ENCODE measurements at places on chromosomes 1 and 21.

GRCh38 chr1:179921981-179922872 is 32.4 kb upstream of the CEP350 start:
- no peak for DNase-seq

- DNase-seq = no peak
These were observed 299.7 kb downstream of the GRIK1 start for GRCh38 chr21:29640080-29640508.

DNA sequence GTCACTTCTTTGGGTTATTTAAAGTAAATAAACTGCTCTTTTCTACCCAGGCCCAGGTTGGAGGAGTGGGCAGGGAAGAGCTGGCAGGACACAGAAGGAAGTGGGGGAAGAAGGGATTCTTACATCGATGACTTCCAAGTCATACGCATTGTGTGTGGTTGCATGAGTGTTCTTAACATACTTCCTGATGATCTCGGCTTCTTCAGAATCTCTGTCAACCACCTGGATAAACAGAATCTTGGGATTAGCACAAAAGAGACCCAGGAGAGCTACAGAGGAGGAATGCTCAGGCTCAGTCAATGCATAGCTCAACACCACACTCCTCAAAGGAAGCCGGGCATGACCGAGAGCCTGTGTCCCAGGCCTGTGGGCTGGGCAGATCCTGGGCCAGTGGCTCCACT is 42.1 kb downstream of the PARP1 start:
- DNase-seq = no peak

- no peak for DNase-seq
These were observed 157.7 kb downstream of the PIK3R3 start for GRCh38 chr1:45974541-45975269.

DNA sequence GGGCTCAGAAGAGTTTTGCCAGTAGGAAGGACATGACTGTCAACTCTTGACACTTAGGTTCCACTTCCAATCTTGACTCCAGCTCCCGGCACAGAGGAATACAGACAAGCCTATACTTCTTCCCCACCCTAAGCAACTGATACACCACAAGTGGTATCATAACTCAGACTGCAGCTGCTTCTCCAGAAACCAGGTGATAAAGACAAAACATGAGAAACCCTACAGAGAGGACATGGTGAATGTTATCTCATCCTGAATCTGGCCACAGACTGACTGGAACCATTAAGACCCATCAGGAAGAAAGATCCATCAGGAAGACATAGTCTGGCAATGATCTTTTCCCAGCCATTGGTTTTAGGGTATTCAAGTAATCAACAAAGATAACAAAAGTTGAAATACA is 13.8 kb downstream of the PAXBP1 start:
- DNase-seq = no peak

DNA sequence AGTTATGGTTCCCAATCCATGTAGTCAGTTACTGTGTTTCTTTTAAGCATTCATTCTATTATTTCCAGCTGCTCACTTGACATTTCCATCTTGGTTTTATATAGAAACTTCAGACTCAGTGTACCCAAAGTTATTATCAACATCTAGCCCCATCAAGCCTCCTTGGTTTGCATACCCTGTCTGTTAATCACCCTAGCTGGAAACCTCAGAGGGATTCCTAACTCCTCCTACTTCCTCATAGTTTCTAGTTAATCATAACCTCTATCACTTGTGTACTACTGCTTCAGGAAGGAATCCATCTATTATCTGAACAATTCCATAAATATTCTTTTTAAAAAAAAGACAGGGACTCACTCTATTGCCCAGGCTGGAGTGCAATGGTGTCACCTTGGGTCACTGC is 293.3 kb downstream of the SDCCAG8 start:
- DNase-seq = no peak

DNA sequence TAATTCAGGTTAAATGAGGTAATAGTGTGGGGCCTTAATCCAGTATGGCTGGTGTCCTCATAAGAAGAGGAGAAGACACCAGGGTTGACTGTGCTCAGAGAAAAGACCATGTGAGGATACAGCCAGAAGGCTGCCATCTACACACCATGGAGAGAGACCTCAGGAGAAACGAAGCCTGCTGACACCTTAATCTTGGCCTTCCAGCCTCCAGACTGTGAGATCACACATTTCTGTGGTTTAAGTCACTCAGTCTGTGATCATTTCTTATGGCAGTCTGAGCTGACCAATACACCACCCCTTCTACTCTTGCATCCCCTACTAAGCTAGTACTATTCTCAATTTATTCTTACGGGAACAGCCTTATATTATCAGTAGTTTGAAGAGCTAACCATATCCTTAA is 310.0 kb downstream of the ZP4 start:
- DNase-seq = no peak

- no peak for DNase-seq
These were observed 69.0 kb downstream of the PTGER3 start for GRCh38 chr1:70978623-70979022.

DNA sequence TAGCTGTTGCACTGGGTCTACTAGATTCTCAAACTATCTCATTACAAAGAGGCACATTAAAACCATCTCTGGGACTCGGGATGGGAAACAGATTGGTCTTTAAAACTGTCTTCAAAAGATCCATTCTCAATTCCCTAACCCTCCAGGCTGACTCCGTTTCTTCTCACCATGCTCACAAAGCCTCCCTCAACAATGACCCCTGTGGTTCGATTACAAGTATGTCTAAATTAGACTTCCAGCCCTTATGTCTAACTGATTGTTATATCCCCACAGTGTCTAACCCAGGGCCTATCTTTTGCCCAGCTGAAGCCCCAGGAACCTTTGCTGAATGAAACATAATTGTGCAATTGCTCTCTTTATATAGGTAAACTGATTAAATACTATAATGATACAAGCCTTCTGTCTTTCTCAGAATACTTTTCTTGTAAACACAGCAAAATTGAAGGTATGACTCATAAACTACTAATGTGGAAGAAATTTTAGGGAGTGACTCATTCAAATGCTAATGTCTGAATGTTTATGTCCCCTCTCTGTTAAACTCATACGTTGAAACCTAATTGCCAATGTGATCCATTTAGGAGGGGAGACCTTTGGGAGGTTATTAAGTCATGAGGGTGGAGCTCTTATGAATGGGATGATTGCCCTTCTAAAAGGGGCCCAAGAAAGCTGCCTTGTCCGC is 65.6 kb upstream of the DAB1 start:
- DNase-seq = no peak

DNA sequence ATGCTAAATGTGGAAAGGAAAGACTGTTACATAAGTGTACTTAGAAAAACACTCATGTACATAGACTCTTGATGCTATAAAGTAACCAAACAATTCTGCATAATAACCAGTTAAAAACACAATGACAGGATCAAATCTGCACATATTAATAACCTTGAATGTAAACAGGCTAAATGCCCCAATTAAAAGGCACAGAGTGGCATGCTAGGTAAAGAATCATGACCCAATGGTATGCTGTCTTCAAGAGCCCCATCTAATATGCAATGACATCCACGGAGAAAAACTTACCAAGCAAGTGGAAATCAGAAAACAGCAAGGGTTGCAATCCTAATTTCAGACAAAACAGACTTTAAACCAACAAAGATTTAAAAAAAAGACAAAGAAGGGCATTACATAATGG is 644.8 kb upstream of the PKN2 start:
- DNase-seq = no peak

DNA sequence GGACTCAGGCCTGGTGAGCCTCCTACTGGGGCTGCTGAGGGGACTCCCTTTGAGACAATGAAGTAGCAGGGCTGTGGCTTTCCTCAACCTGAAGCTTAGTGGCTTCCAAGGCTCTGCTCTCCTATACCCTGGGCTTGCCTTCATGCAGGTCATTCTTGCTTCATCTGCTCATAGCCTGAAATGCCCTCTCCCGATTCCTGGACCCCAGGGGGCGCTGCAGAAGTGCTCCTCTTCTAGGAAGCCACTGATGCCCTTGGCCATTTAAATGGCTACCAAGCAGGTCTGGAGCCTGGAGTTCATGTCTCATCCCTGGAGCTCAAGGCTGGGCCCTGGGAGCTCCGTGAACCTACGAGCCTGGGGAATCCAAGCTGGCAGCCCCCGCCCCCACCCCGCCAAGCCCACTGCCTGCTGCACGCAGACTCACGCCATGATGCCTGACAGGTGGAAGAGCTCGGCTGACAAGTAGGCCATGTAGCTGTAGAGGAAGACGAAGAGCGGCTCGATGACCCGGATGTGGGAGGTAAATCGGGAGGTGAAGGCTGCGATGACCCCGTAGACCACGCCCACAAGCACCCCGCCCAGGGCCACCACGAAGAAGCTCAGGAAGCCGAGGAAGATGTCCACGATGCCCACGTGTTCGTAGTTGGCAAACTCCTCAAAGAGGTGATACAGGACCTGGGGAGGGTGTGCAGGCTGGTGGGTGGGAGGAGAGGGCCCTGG is 45.7 kb downstream of the SLC9A1 start:
- DNase-seq = no peak

- DNase-seq = no peak
These were observed 17.8 kb upstream of the TNFSF4 start for GRCh38 chr1:173224949-173225348.

All from ovary (tissue), 10 donors.